Psoas muscle (tissue), 8 donors: ENCODE measurements at places on chromosomes 3 and 15. TPM values are rescaled to one million over a fixed set of nuclear protein-coding genes. Genes with fewer than 3 reads are reported as not detected.

DNA sequence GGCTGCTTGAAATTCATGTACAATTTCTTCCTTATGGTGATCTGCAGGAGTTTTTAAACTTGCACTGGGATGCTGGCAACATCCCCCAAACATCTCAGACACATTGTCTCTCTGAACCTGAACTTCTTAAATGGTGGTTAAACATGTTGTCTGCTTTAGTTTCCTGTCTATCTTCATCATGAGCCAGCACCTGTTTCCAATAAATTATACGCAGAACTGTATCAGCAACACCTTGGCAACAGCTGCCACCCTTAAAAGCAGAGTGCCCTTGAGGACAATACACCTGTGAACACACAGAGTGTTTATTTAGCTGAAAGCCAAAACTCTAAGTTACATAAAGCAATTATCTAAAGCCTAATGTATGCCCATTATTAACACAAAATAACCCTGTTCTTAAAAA, 242.9 kb downstream of the WNT5A start:
- DNase-seq: no peak

- no peak for DNase-seq
These were observed 1.6 kb upstream of the ITGB5 start for GRCh38 chr3:124888482-124889441.

DNA sequence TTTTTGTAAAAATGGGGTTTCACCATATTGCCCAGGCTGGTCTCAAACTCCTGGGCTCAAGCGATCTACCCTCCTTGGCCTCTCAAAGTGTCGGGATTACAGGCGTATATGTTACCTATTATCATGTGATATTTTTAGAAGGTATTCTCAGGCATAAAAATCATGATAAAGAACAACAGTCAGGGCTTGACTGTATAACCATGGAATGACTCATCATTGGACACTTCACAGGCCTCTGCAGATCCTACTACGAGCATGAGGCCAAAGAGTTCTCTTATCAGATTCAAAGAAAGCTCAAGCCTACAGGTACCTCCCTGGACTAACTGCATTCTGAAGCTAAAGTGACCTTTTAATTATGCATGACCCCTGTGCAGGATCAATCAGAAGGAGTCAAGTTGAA, 91.7 kb upstream of the PRICKLE2 start:
- no peak for DNase-seq

DNA sequence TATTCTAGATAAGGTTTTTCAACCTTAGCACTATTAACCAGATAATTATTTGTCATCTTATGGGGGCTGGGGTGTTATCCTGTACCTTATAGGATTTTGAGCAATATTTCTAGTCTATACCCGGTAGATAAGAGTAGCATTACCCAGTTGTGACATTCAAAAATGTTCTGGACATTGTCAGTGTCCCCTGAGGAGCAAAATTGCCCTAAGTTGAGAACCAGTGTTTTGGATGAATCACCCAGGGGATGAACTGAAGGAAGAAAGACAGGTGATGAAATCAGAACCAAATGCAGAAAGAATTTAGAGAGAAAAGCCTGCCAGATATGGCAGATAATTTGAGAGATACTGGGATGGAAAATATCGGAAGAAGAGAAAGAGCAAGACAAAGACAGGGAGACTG, 58.2 kb downstream of the KCNH8 start:
- no peak for DNase-seq

GRCh38 chr3:27507111-27507510, 22.9 kb upstream of the SLC4A7 start:
- DNase-seq: no peak

The GHSR gene
- not detected for total RNA-seq

GRCh38 chr3:53122933-53123305, 7.3 kb downstream of the RFT1 start:
- DNase-seq: no peak

The RASGRP1 gene
- total RNA-seq: 0.21 TPM

GRCh38 chr3:78519281-78519680, 1248.5 kb downstream of the ROBO1 start:
- DNase-seq: no peak

The RPP25 gene
- 1.3 TPM for total RNA-seq

The PIGZ gene
- 8.0 TPM for total RNA-seq

DNA sequence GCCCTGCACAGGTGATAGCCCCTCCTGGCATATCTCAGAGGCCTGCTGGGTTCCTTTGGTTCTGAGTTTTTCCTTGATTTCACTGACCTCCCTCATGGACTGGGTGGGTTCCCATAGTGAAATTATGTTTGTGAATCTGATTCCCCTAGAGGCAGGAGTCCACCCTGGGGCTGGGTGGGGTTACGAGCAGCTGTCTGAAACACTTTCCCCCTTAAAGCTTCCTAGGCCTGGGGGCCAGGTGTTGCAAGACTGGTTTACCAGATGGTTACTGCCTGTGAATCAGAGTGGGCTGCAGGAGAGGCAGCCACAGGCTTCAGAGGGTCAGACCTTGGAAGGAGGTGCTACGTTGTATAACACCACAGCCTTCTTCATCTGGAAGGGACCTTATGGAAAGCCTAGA, 34.3 kb downstream of the IL20RB start:
- DNase-seq: no peak
